HCT116 (cell line): ENCODE measurements at places on chromosomes 7 and 10.

- no peak for DNase-seq
These were observed 773.9 kb downstream of the LRMDA start for GRCh38 chr10:76205361-76205760.

DNA sequence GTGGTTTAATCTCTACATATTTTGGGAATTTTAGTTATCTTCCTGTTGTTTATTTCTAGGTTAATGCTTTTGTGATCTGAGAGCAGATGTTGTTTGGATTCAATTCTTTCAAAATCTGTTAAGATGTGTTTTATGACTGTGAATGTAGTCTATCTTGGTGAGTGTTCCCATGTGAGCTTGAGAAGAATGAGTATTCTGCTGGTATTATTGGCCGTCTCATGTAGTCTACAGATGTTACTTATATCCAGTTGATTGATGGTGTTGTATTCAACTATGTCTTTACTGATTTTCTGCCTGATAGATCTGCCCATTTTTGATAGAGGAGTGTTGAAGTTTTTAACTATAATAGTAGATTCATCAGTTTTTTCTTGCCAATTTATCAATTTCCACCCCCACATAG is 141.4 kb upstream of the FOXP2 start:
- no peak for DNase-seq

- DNase-seq, result no peak
These were observed 18.9 kb downstream of the JMJD1C start for GRCh38 chr10:63446716-63447440.

DNA sequence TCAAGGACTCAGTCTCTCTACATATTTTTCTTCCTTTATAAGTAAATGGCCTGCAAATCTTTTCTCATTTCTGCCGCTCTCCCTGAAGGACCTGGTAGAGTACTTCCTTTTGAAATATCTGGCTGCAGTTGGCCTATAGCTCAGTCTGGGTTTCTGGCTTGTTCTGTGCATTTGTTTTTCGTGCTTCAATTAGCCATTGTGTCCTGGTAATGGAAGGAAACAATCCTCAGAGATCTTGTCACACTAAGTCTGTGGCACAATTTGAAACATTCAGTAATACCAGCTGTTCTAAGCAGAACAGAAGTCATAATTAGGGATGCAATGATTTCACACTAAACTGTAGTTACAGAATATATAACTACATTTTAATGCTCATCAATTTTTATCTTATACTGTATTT is 545.0 kb downstream of the NRG3 start:
- DNase-seq, result no peak

DNA sequence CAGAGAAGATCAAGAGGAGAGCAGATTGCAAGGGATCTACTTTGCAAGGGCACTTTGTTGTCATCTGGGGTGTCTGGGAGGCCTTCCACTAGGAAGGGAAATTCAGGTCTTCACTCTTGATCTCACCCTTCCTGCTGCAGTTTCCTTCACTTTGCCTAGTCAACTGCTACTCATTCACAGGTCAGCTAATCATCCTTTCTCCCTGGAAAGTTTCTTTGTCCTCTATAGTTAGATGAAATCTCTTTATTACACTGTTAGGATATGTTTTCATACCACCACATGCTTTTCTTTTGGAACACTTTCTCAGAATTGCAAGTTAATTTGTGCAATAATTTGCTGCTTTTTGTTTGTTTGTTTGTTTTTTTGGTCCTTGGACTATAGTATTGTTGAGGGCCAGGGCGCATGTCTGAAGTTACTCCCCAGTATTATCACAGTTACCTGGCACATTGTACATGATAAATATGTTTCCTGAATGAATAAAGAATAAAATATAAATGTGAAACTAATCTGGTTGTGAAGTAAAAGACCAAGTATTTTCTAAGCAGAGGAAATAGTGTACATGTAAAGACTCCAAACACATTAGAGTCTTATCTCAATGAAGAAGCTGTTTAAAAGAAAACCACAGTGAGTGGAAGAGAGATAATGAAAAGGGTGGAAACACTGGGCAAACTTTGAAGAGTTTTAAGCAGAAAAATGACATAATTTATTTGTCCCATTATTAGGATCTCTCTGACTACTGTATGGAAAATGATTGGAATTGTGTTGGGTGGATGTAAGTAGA is 139.9 kb upstream of the DGKB start:
- no peak for DNase-seq

- DNase-seq, result no peak
These were observed 76.1 kb upstream of the LYZL2 start for GRCh38 chr10:30705625-30706149.

GRCh38 chr7:152344253-152344652 is 91.5 kb downstream of the KMT2C start:
- no peak for DNase-seq

DNA sequence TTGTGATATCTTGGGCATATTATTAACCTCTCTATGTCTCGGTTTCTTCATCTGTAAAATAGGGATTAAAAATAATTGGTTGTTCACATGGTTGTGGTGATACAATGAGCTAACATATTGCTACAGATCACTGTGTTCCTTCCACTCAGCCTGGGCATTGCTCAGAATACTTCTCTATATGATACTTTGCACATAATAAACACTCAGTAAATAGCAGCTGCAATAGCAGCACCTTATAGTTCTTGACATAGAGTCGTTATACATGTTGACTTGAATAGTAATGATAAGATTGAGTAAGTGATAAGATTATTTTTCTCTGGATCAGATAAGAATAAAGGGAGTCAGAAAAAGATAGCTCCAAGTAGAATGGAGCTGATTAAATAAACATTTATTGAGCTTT is 42.3 kb downstream of the PTTG1IP2 start:
- no peak for DNase-seq

- no peak for DNase-seq
These were observed 26.1 kb upstream of the PRKAR1B start for GRCh38 chr7:753190-753589.

DNA sequence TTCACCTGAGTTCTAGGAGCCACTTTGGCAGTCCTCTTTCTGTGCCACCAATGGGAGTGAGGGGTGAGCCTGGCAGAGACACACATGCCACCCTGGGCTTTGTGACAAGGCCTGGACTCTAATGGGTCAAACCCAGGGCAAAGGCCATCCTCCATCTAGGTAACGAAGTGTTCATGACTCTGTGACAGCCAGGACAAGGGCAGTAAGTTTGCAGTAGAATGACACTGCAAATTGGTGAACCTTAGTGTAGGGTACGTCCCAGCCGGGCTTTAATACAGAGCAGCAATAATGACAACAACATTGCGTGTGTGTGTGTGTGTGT is 43.3 kb downstream of the PAPSS2 start:
- no peak for DNase-seq

GRCh38 chr10:30781670-30782121 is 152.1 kb upstream of the LYZL2 start:
- no peak for DNase-seq

DNA sequence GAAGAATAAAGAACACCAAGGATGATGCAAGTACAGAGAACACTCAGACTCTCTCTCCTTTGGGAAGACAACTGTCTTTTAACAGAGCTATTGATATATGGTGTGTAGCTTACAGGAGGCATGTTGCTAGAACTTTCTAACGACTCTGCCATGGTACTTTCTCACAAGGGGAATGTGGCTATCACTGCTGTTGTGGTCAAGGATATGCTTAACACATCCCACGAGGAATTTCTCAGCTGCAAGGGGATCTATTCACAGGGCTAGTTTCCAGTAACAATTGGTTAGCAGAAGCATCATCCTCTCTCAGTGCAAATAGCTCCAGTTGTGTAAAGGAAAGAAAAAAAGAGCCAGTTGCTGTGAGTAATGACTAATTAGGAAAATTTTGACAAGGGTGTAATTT is 826.0 kb downstream of the SORCS1 start:
- DNase-seq, result no peak

- DNase-seq, result no peak
These were observed 87.8 kb downstream of the CHRM2 start for GRCh38 chr7:136956232-136956631.

DNA sequence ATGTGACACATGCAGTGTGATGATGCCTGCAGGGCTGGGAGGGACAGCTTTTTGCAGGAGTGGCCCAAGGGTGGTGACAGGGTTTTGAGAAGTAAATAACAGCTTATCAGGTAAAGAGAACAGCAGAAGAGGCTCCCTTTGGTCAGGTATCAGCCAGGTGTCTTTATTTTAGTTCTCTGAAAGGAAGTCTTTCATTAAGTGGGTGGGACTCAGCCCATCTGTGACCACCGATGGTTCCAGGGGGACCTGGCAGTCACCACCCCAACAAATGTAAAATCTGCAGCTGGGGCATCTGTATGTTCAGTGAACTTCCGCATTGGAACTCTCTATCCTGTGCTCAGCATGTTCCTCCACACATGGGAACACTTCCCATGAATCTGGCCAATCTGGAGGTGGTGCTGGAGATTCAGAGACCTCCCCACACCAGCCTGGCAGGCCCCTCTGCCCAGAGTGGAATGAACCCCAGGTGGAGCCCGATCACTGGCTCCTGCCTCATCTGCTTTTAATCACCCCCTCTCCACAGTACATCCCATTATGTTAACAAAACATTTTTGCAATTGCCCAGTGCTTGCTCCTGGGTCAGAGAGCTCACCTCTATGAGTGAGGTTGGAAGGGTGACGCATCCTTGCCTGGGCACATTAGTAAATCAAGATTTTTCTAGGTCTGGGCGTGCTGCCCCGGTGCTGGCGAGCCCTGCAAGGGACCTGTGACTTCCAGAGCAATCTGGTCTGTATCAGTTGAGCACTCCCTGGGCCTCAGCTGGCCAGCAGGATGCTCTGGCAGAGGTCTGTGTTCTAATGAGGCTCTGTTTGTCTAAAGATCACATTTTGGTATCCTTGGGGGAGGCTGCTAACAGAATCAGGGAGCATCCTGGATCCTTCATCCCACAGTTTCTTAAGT is 140.4 kb upstream of the GDF10 start:
- no peak for DNase-seq

GRCh38 chr7:55557666-55558188 is 14.6 kb downstream of the VOPP1 start:
- no peak for DNase-seq

- no peak for DNase-seq
These were observed 4.1 kb upstream of the CPED1 start for GRCh38 chr7:120984406-120984805.

DNA sequence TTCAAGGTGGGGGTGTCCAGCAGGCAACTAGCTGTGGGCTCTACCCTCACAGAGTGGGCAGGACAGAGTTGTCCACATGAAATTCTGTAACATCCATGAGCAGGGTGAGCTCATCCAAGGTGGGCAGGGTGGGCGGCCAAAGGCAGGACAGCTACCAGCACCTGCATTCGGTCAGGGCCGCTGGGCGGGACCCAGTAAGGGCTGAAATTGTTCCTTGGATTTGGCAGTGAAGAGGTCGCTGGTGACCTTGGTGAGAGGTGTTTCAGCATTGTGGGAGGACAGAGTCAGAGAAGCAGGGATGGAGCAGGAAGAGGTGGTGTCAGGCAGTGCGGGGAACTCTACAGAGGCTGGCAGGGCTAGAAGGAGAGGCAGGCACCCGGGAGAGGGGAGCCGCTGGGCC is 23.9 kb downstream of the ADCYAP1R1 start:
- DNase-seq, result no peak
